Stimulated activated CD8-positive, alpha-beta memory T cell treated with anti-CD3 and anti-CD28 coated beads, Interleukin-7, amount 100 ng/mL, for 4 hours (primary cell): ENCODE measurements at places on chromosomes 4 and X.

DNA sequence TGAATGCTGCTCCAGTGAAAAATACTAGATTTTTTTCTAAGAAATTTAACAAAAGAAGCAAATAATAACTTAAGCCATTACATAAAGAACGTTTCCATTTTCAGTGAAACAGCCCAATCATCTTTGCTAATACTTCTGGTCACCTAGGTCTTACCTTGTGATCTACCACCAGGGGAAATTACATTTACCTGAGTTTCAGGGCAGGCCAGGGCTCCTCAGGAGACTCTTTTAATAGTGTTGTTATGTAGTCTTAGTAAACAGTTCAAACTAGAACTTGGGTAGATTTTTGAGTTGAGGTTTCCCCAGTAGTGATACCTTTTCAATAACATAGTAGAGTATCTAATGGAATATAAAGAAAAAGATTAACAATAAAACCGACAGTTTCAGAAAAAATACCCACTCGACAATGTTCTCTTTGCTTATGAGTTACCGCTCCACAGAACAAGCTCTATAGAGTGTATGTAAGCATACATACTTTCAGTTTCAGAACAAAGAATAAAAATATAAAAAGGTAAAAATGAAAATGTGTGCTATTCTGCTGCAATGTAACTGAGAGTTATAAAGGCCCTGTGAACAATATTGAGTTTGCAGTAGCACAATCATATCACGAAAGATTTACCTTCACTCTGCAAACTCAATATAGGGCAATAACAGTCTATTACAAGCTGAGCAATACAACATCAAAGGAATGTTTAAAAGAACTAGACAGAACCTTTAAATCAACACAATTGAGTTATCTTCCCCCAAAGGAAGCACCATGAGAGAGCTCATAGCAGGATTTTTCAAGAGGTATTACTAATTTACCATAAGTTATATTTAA, 165.8 kb downstream of the ATOH1 start:
- no peak for DNase-seq

DNA sequence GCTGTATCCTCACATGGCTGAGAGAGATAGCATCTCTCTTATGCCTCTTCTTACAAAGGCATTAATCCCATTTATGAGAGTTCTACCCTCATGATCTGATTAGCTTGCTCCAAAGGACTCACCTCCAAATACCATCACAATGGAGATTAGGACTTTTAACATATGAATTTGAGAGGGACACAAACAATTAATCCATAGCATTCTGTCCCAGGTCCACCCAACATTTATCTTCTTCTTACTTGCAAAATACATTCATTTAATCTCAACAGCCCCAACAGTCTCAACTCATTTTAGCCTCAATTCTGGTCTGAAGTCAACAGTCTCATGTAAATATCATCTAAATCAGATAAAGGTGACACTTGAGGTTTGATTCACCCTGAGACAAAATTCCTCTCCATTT, 555.4 kb downstream of the RAB28 start:
- DNase-seq, result no peak

DNA sequence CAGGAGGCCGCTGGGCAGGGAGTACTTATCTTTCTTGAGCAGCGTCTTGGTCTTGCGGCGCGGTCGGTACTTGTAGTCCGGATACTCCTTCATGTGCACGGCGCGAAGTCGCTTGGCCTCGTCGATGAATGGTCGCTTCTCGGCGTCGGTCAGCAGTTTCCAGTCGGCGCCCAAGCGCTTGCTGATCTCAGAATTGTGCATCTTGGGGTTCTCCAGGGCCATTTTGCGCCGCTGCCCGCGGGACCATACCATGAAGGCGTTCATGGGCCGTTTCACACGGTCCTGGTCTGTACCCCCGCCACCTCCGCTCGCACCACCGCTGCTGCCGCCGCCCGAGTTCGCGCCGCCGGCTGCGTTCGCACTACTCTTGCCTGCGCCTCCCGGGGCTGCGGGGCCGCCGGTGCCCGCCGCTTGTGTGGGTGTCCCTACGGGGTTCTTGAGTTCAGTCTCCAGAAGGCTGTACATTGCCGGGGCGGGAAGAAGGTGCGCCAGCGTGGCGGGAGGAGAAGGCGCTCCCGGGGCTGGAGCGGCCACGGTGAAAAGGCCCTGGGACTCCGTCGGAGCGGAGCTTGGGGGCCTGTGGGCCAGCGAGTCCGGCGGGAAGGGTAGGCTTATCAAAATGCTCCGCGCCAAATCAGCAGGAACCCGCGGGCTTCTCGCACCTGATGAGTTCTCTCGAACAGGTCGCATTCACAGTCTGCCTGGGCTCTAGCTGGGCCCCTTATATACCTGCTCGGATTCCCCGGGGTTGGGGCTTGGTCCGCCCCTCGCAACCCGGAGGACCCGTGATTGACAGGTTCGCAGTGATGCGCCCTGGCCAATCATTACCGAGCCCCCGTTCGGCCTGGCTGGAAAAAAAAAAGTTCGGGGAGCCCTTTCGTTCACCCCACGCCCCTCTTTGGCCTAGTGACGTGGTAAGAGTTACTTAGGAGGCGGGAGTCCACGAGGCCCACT, at the start of gene SOX3:
TSS of gene SOX3 (minus strand) at position 699 of the 954 bp plus-strand sequence. CDS start at position 690, 9 bp downstream.
- no peak for DNase-seq

GRCh38 chrX:47390780-47391179, 20.4 kb downstream of the ZNF157 start:
- no peak for DNase-seq

DNA sequence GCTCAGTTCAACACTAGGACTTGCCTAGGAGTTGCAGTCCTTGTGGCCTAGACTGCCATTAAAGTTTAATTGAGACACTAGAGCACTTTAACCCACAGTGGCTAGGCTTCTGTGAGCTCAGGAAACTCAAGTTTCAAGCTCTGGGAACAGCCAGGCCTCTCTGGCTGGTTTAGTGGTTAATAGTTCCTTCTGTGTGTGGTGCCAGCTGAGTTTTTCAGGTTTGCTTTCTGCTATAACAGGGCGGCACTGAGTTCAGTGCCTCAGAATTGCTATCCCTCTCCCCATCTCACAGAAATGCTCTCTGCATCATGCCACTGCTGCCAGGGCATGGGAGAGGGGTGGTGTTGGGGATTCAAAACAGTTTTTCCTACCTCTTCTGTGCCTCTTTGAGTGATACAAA, 15.9 kb downstream of the MMAA start:
- no peak for DNase-seq

DNA sequence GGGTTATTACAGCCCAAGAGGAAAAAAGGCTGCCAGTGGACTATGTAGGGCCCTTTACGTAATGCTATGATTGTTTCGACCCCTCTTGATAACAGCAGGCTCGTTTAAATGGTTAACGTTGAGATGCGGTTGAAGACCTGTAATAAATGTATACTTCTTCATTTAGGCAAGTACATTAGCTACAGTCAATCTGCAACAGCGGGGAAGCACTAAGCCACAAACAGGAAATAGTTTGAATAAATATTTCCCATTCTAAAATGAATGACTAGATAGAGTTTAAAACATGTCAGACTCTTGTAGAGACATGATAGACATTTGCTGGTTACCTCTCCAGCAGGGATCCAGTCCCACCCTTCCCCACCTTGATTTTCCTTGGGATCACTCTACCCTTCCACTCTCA, 38.1 kb upstream of the STIM2 start:
- DNase-seq, result no peak

DNA sequence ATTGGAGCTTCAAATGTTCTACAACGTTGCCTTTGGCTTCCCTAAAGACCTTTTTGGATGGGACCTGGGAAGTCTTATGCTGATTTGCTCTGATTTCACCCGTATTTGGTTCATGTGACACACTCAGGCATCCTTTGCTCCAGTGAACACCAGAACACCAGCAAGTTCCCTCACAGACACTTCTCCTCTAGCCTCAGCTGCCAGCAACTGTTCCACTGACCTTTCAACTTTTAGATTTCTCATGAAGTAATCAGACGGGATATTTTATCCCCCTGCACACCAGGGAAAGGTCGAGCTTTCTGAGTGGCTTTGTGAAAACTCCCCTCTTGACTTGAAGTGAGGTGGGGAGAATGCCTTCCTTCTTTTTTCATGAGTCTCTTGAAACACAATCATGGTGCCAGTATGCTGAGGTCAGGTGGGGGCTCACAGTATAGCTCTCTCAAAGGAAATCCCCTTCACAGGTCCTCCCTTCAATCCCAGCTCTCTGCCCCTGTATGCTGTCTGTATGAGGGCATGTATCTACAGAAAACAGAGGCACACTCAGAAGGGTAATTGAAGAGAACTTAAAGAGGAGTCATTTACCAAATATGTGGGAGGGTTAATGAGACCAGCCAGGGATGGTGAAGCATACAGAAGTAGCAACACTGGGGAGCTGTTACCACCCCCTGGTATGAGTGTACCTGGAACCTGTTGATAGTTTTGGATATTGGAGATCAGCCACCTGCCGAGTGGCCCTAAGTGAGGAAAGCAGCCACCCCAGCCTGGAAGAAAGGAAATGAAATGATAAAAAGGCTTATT, 62.7 kb downstream of the FGFBP1 start:
- no peak for DNase-seq

DNA sequence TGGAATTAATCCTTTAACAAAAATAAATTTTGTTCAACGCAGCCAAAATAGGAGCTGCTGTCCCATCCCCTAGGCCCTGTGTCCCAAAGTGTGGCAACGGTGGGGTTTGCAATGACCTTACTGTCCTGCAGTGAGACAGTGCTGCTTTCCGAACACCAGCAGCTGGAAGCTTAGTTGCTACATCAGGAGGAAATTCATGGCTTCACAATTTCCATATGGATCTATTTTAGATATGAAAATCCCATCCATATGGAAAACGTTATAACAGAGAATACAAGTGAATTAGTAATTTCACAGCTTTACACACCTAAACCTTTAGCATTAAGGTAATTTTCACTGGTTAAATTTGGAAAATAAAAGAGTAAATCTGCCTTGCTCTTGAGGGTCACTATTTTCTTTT, 396.3 kb upstream of the TENM3 start:
- DNase-seq, result no peak

GRCh38 chr4:121950680-121951520, 960 bp downstream of the TRPC3 start:
- no peak for DNase-seq

- DNase-seq, result no peak
These were observed 15.0 kb upstream of the STK32B start for GRCh38 chr4:5036239-5036638.

DNA sequence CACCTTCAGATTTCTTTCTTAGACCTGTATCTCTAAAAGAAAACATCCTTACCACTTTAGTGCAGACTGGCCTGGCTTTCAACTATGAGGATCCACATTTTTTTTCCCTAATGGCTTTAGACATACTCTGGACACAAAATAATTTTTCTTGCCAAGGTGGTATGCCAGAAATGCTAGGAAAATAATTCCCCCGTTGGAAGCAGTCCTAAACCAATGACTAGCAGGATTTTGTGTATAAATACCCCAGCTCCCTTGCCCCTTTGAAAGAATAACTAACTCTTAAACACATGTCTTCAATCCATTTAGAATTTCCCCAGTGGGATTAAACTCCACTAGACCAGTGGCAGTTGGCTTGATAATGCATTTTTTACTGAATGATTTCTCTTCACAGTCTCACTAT, 500.5 kb upstream of the FTHL17 start:
- no peak for DNase-seq

GRCh38 chr4:11196927-11197522, 231.7 kb downstream of the HS3ST1 start:
- no peak for DNase-seq

DNA sequence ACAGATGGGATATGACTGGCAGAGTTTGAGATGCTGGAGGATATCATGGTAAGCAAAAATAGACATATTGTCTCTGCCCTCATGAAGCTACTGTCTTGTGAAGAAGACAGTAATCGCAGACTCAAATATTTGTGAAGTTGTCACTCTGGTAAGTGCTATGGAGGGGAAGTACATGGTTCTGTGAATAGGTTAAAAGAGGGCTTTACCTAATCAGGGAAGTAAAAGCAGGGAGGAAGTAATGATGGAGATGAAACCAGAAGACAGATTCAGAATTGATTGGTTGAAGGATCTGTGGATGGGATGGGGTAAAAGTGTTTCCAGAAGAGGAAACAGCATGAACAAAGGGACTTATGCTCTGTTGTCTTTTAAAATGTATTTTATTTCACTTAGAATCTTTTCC, 19.3 kb upstream of the MAGED1 start:
- no peak for DNase-seq

DNA sequence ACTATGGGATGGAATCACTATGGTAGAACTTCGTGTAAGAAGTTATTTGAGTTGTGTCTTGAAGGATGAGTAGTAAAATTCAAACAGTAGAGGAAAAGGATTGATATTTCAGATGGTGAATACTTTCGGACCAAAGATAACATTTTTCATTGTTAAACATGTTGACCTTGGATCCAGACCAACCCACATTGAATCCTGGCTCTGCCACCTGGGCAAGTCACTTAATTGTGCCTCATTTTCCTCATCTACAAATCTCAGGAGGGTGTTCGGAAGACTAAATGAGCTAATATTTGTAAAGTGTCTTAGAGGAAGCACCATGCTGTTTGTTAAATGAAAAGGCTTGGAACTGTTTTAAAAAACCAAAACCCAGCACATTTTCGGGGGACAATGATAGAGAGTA, 1.4 kb upstream of the AIFM1 start:
- no peak for DNase-seq

DNA sequence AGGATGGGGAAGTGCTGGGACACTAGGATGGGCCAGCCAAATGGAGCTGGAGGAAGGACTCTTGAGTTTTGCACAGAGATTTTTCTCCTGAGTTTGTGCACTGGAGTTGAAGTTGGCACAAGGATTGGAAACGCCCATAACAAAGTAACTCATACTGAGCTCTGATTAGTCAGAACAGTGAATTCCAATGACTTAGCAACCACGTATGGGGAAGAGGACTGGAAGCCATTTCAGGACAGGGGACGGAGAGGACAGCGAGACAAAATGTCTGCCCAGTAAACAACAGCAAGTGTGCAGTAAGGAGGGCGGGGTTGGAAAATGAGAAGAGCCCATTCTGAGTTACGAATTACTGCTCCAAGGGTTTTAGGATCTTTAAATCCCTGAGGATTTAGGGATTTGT, 5.9 kb downstream of the RIPPLY1 start:
- DNase-seq, result no peak

GRCh38 chr4:15577508-15577907, 77.6 kb downstream of the FBXL5 start:
- no peak for DNase-seq

DNA sequence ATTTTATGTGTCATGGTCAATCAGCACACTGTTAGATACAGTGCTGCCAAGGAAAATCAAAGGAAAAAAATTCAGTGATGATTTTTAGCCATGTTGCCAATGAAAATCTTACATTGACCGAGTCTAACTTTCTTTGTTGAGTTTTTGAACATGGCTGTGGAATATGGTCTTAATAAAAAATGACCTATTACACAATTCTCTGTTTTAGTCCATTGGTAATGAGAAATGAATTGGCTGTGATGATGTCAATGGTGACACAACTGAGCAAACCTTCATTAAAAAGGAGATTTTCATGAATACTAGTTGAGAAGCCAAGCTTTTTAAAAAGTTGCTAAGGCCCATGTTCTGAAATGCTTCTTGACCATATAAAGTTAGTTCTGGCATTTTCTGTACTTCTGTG, 225.9 kb upstream of the GYPA start:
- DNase-seq, result no peak

GRCh38 chrX:10851809-10852208, 231.4 kb upstream of the MID1 start:
- DNase-seq, result no peak
